Stimulated activated CD4-positive, alpha-beta T cell treated with anti-CD3 and anti-CD28 coated beads, Interleukin-1b, Interleukin-23, amount 100 ng/mL, for 1 hour (primary cell): ENCODE measurements at places on chromosomes 1 and 21.

- DNase-seq: no peak
Observed at GRCh38 chr1:29124366-29125236, 898 bp upstream of the TMEM200B start.

- no peak for DNase-seq
Observed at GRCh38 chr1:58874342-58874741, 90.5 kb upstream of the JUN start.

DNA sequence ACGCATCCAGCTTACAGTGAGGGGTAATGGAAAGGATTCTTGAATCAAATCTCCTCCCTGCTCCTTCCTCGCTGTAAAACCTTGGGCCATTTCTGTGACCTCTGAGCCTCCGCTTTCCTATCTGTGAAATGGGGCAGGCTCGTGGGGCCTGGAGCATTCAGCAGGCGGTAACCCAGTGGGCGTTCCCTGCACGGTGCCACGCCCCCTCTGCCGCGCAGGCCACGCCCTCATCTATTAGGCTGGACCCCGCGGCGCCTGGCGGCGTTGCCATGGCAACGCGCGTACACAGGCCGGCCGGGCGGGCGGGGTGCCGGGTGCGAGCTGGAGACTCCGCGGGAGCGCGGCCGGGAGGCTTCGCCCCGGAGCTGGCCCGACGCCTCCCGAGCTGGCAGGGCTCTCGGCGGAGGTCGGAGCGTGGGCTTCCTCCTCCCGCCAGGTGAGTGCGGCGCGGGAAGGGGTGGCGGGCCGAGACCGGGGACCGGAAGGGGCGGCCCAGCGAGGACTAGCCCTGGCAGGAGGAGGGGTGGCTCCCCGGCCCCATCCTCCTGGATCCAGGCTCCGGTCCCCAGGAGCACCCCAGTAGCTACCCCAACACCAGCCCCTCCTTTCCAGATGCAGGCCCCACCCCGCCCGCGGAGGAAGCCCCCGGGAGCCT is at the start of gene FHAD1:
Gene FHAD1, plus strand, starts transcription at position 264 of the 655 bp plus-strand sequence. CDS start 4,562 bp downstream, outside the sequence.
- DNase-seq: no peak

- DNase-seq: no peak
Observed at GRCh38 chr21:44579833-44580144, 615 bp downstream of the KRTAP10-5 start.

DNA sequence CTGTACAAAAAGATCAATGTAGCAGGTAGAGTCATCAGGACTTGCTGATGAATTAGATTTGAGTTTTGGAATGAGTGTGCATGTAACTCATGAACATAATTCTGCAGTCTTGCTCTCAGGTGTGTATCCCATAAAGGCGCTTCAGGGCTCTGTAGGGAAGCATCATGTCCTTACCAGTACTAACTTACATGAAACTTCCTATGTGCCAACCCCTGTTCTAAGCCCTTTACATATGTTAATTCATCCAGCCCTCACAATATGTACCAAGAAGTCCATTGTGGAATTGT is 2.1 kb upstream of the FCRLB start:
- no peak for DNase-seq

GRCh38 chr1:175742790-175743459 is 470 bp downstream of the TNR start:
- DNase-seq: no peak

GRCh38 chr1:158930504-158930903 is 848 bp upstream of the PYHIN1 start:
- DNase-seq: no peak

GRCh38 chr1:244353551-244354091 is 98.1 kb downstream of the ADSS2 start:
- no peak for DNase-seq

DNA sequence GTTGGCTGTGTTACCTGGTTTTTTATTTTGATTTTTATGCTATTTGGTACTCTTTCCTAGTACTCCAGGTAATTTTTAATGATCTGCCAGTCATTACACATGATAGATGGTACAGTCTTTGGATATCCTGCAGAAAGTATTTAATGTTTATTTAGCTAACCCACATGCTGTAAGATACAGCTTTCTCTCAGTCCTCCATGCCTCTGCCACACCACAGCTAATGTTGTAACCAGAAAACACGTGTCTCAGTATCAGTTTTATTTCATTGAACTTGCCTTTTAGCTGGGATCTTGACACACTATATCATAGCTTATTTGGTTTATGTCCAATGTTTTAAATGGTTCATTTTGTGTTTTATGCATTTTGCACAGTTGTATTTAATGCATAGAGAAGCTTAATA is 1648.4 kb downstream of the KCNT2 start:
- no peak for DNase-seq

- DNase-seq: no peak
Observed at GRCh38 chr1:241237873-241238272, 119.1 kb downstream of the RGS7 start.

DNA sequence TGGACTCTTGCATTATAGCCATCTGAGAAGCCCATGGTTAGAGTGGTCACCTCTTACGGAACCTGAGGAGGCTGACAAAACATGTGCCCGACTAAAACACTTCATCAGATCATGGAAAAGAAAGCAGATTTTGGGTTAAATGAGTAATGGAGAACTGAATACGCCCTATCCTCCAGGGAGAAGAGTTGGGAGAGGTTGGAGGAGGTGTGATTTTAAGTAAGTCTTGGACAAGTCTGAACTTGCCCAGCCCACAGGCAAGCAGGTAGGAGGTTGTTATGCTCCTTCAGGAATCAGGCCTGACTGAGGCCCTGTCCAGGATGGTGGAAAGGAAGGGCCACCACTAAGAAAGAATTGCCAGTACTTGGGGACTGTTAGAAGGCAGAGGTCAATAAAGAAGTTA is 255.8 kb downstream of the TGFB2 start:
- no peak for DNase-seq

DNA sequence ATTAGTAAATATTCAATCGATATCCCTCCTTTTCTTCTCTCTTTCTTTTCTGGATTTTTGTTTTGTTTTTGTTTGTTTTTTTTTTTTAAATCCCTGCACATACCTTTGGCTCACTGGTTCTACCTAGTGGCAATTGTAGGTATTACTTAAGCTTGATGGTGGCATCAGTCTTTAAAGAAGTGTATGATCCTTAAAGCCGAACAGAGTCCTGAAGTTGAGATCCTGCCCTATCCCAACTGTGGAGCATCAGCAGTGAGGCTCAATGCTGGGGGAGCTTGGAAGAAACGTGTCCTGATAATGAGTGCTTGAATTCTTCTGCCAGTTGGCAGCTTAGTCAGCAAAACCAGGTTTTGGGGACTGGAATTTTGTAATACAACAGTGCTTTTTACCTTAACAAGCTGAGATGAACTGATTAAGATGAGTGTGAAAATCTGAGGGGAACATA is 60.8 kb downstream of the FASLG start:
- no peak for DNase-seq

DNA sequence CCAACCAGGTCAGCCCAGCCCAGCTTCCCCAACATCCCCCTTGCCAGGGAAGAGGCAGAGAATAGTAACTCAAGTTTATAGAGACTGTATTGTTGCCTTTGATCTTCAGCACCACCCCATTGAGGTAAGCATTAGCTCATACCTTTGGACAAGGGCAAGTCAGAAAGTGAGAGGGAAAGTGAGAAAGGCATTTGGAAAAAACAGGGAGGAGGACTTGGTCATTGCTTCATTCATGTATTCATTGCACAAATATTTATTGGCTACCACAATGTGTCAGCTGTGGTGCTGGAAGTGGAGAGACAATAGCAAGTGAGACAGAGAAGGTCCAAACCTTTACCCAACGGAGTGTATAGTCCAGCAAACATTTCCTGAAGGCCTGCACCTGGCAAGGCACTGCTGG is 561.2 kb downstream of the KIF26B start:
- DNase-seq: no peak

DNA sequence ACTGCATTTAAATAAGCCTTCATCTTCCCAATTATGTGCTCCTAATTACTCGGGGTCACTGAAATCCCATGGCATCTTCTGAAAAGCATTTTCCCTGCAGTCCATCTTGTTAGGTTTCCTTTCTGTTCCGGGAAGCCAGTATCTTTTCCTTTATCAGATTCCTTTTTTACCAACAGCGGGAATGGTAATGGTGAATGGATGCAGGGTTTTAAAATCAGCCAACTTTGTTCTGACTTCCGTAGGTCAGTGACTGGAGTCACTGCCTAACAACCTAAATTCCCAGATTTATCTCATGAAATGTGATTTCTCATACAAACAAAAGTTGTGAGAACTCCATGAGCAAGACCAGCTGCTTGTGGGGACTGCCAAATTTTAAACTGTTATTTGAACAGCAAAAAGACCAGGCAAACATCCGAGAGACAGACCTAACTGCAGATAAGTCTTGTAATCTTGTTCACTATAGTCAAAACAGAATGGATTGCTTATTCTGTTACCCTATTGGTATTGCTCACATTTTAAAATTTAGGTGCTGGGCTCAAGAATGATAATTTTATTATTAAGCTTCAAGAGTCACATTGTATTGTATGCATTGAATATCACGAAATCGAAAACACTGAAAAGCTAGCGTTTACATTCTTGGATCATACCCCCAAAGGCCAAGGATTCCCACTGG is 1.2 kb upstream of the RWDD3 start:
- DNase-seq: no peak

- DNase-seq: no peak
Observed at GRCh38 chr1:108512239-108513043, 47.5 kb upstream of the EEIG2 start.

GRCh38 chr1:210650403-210650802 is 321.7 kb downstream of the HHAT start:
- no peak for DNase-seq

- no peak for DNase-seq
Observed at GRCh38 chr1:213124590-213124989, 73.5 kb downstream of the RPS6KC1 start.

- DNase-seq: no peak
Observed at GRCh38 chr1:67372136-67372535, 58.1 kb downstream of the SERBP1 start.

- DNase-seq: no peak
Observed at GRCh38 chr1:229230140-229230892, 40.6 kb upstream of the RAB4A start.

DNA sequence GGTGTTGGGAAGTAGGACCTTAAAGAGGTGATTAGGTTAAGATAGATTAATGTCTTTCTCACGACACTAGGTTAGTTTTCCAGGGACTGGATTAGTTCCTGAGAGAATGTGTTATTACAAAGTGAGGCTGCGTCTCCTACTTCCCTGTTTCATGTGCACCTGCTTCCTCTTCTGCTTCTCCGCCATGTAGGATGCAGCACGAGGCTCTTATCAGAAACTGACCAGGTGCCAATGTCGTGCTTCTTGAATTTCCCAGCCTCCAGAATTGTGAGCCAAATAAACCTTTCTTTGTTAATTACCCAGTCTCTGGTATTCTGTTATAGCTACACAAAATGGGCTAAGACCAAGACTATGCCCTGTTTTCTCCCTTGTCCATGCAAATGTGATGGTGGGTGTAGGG is 152.2 kb upstream of the LMO4 start:
- no peak for DNase-seq

- DNase-seq: no peak
Observed at GRCh38 chr1:242081446-242081845, 82.5 kb upstream of the MAP1LC3C start.

GRCh38 chr21:38534591-38534990 is 36.3 kb upstream of the ERG start:
- no peak for DNase-seq

GRCh38 chr1:206521127-206521526 is 13.8 kb downstream of the RASSF5 start:
- DNase-seq: no peak

DNA sequence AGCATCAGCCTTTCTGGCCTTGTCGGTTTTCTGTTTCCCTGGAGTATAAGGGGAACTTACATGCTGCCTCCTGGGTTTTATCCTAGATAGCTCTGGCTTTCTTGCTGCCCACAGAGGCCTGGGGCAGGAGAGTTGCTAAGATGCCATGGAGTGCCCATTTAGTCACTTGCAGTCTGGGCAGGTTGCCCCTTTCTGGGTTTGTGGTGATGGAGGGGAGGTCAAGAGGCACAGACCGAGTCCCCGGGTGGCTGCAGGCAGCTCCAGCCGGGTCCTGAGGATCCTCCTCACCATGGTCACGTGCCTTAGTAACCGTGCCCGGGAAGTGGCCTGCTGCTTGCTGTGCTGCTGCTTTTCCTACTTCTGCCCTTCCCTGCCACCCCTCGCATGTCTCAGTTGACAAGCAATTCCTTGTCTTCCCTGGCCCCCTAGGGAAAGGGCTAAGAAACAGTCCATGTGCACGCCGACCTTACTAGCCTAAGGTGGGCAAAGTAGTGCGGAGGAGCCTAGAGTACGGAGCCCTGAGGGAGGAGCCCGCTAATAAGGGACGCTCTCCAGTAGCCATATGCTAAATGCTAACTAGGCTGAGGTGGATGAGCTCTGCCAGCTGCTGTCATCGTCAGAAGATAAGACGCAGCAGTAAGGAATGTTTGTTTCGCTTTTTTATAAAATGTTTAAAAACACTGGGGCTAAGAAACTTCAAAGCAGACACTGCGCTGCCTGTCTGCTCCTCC is 34.8 kb downstream of the CLCA1 start:
- no peak for DNase-seq

DNA sequence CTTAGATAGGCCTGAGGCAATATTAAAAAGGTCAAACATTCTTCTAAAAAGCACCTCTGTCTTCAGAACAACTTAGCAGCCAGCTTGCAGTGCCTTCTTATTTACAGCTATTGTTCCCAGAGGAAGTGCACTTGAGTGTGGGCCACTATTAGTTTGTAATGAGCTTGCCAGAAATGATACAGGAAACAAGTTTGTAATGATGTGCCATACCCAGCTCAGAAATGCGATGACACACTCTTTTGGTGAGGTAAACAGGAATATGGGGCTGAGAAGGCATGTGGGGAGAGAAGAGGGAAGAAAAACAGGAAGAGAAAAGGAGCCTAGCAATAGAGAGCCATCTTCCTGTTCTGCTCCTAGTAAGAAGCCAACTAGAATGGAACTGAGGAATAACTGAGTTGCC is 295.4 kb downstream of the AGBL4 start:
- no peak for DNase-seq

DNA sequence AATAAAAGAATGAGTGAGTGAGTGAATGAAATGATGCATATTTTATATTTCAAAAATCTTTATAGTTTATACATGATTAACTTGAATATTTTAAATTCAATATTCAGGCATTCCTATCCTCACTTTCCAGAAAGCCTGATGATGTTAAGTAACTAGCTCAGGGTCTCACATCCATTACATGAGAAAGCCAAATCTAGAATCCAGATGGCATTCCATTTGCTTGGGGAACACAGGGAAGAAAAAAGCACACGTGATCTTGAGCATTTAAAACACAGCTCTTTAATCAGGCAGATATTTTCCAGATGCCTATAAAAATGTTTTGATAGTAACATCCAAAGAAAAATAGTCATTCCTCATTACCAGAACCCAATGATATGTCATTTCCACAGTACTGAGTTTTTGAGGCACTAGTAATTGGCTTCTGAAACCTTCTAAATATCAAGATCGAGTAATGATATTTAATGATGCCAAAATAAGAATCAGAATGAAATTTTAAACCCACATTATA is 291.9 kb downstream of the DSCAM start:
- no peak for DNase-seq

GRCh38 chr1:6743189-6744101 is 41.8 kb upstream of the CAMTA1 start:
- no peak for DNase-seq
